ENCODE measurements at places on chromosomes 6 and 20. TPM values are rescaled to one million over a fixed set of nuclear protein-coding genes. Genes with fewer than 3 reads are reported as not detected.

Gene ZC3H12D
- 3.8 TPM for total RNA-seq

Gene CENPQ
- 6.4 TPM for total RNA-seq

Gene PRSS35
- total RNA-seq = not detected

DNA sequence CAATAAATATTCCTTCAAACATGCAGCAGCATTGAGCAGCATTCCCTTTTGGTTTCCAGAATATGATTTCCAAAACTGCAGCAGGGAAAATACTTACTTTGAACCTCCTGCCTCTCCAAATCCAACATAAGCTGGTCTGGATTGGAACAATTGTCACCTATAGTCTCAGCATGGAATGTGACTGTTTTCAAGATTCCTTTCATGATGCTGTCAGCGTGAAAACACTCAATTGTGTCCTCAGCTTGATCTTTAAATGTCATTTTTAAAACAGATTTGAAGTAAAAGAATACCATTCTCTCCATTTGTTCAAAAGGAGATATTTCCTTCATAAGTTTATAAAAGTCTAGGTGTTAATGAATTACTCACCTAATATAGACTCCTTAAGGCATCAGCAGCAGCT lies 993.9 kb downstream of the EYS start:
- H3K36me3 ChIP-seq = no peaks in the 10 kb centered on the region
- no peaks in the 10 kb centered on the region for H3K27me3 ChIP-seq
- no peak overlapping the region for H3K4me3 ChIP-seq

GRCh38 chr6:139597771-139598755 lies 223.6 kb upstream of the CITED2 start:
- no peaks in the 10 kb centered on the region for H3K36me3 ChIP-seq
- DNase-seq = peak; percentile 79
- peak overlapping the region; percentile 86 for H3K27ac ChIP-seq
- H3K4me3 ChIP-seq = no peak overlapping the region

DNA sequence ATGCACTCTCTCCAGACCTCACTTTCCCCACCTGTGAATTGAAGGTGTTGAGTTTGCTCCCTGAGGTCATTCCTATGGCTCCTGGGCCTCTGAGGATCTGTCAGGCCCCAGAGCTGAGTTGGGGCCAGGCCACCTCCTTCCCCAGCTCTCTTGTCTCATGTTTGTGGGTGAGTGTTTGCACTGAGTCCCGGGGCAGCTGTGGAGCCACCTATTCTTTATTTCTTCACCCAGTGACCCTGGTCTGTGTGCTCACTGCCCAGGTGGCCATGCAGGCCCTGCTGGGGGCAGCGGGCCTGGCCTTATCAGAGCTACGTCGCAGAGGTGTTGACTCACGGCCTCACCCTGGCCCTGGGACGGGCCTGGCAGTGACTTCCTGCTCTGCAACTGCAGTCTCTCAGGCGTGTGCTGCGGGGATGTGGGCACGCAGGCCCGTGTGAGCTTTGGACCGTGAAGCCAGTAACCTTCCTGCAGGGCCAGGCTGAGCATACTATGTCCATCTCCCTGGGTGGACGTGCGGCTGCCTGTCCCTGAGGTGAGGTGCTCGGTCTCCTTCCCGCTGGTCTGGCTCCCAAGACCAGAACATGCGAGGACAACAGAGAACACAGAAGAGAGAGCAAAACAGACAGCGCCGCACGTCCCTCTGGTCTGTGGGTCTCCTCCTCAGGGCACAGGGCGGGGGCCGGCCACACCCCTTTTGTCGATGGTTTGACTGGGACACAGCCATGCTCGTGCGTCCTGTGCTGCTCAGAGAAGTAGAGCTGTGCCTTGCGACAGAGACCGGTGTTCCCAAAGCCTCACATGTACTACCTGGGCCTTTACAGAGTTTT lies 12.1 kb downstream of the TMEM181 start:
- peak; percentile 52 for DNase-seq
- no peaks in the 10 kb centered on the region for H3K36me3 ChIP-seq
- H3K4me1 ChIP-seq = no peaks in the 10 kb centered on the region
- no peaks in the 10 kb centered on the region for H3K27me3 ChIP-seq

- H3K27me3 ChIP-seq = no peaks in the 10 kb centered on the region
- peak overlapping the region; percentile 73 for H3K27ac ChIP-seq
- no peak overlapping the region for H3K4me3 ChIP-seq
- peaks cover 5% of the 10 kb centered on the region for H3K4me1 ChIP-seq
- peak; percentile 68 for DNase-seq
Measured at GRCh38 chr20:19275630-19276071, 63.2 kb downstream of the SLC24A3 start.

GRCh38 chr6:38284802-38285394 lies 354.8 kb downstream of the BTBD9 start:
- H3K27ac ChIP-seq = no peak overlapping the region
- no peaks in the 10 kb centered on the region for H3K27me3 ChIP-seq

GRCh38 chr6:7085911-7086310 lies 21.9 kb upstream of the RREB1 start:
- peak overlapping the region; percentile 49 for H3K27ac ChIP-seq
- DNase-seq = no peak
- H3K4me3 ChIP-seq = no peak overlapping the region
- no peaks in the 10 kb centered on the region for H3K4me1 ChIP-seq
- H3K27me3 ChIP-seq = no peaks in the 10 kb centered on the region

GRCh38 chr20:43870484-43870883 lies 44.2 kb upstream of the TOX2 start:
- H3K4me3 ChIP-seq = no peak overlapping the region
- no peak overlapping the region for H3K27ac ChIP-seq
- no peaks in the 10 kb centered on the region for H3K4me1 ChIP-seq

Gene FGD2
- total RNA-seq = 51.4 TPM

DNA sequence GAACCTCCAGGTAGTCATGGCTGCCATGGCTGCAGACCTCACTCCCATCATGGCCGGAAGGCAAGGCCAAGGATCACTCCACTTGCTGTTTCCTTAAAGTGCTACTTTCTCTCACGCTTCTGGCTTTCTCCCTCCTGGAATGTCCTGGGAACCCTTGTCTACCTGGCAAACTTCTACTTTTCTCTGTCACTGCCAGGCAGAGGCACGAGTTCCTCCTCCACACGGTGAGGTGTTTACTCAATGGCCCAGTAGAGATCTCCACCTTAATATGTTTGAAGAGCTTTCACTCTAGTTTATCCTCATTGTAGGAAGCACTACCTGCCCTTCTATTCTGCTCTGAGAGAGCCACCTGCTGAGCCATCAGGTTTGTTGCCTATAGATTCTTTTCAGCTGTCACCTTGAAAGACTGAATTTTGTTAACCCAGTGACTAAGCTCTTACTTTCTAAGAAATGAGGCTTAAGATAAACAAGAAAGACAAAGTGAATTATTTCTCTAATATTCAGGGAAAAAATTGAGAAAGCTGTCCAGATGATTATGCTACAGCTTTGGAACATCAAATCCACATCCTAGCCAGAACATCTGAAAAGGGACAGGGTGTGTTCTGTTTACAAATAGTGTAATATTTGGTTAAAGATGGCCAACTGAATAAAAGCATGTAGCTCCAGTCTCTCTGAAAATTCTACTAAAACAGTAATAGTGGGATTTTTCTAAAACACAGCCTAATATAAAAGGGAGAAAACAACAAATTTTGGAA lies 54.9 kb downstream of the PLAGL1 start:
- H3K4me3 ChIP-seq = no peak overlapping the region
- no peaks in the 10 kb centered on the region for H3K4me1 ChIP-seq

Gene PAK5
- not detected for total RNA-seq

DNA sequence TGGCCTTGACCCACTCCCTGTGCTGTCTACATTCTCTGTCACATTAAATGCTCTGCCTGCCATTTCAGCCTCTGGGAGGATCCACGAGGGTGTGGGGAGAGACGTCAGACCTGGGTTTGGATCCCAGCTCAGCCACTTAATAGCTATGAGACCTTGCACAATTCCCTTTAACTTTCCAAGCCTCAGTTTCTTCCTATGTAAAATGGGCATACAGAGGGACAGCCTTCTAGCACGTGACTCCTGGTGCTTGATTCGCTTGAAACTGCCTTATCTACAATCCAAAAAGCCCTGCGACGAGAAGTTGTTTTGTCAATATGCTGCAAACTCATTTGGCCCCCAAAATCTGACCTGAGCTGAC lies 40.0 kb downstream of the TOX2 start:
- no peaks in the 10 kb centered on the region for H3K4me1 ChIP-seq
- no peak for DNase-seq
- H3K36me3 ChIP-seq = no peaks in the 10 kb centered on the region
- H3K4me3 ChIP-seq = no peak overlapping the region
- no peak overlapping the region for H3K27ac ChIP-seq
- H3K27me3 ChIP-seq = no peaks in the 10 kb centered on the region

GRCh38 chr20:13458860-13459451 lies 179.8 kb downstream of the TASP1 start:
- H3K4me3 ChIP-seq = no peak overlapping the region
- DNase-seq = no peak
- H3K27ac ChIP-seq = no peak overlapping the region

DNA sequence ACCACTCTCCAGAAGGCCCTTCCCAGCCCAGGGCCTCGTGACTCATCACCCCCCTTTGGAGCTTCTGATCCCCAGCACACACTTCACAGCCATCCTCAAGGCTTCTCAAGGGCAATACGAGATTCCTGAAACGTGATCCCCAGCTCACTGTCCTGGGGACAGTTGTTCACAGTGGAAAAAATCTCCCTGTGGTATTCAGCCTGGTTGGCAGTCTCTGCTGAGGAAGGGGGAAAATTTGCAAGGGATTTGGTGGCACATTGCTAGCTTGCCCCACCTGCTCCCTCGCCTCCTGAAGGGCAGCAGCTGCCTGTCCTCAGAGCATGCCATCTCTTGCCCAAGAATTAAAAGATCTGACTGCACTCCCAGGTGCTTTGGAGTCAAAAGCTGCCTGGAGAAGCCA lies 20.7 kb upstream of the PKHD1 start:
- no peaks in the 10 kb centered on the region for H3K4me1 ChIP-seq
- H3K4me3 ChIP-seq = no peak overlapping the region
- DNase-seq = no peak
- H3K27ac ChIP-seq = no peak overlapping the region
- no peaks in the 10 kb centered on the region for H3K36me3 ChIP-seq

GRCh38 chr6:14857501-14857900 lies 388.4 kb upstream of the JARID2 start:
- no peak overlapping the region for H3K4me3 ChIP-seq
- no peak overlapping the region for H3K27ac ChIP-seq
- H3K36me3 ChIP-seq = no peaks in the 10 kb centered on the region

- H3K27me3 ChIP-seq = no peaks in the 10 kb centered on the region
- no peak overlapping the region for H3K4me3 ChIP-seq
- DNase-seq = no peak
- no peaks in the 10 kb centered on the region for H3K4me1 ChIP-seq
- H3K36me3 ChIP-seq = no peaks in the 10 kb centered on the region
Measured at GRCh38 chr6:170561555-170561954, 7.4 kb downstream of the TBP start.

- H3K36me3 ChIP-seq = no peaks in the 10 kb centered on the region
- DNase-seq = no peak
Measured at GRCh38 chr20:1945660-1946059, 48.2 kb downstream of the PDYN start.

- no peak overlapping the region for H3K4me3 ChIP-seq
- peaks cover 4% of the 10 kb centered on the region for H3K36me3 ChIP-seq
- no peak for DNase-seq
- H3K27me3 ChIP-seq = no peaks in the 10 kb centered on the region
- no peak overlapping the region for H3K27ac ChIP-seq
Measured at GRCh38 chr20:37042986-37043972, 52.5 kb downstream of the RBL1 start.

Gene OPRM1
- total RNA-seq = not detected

DNA sequence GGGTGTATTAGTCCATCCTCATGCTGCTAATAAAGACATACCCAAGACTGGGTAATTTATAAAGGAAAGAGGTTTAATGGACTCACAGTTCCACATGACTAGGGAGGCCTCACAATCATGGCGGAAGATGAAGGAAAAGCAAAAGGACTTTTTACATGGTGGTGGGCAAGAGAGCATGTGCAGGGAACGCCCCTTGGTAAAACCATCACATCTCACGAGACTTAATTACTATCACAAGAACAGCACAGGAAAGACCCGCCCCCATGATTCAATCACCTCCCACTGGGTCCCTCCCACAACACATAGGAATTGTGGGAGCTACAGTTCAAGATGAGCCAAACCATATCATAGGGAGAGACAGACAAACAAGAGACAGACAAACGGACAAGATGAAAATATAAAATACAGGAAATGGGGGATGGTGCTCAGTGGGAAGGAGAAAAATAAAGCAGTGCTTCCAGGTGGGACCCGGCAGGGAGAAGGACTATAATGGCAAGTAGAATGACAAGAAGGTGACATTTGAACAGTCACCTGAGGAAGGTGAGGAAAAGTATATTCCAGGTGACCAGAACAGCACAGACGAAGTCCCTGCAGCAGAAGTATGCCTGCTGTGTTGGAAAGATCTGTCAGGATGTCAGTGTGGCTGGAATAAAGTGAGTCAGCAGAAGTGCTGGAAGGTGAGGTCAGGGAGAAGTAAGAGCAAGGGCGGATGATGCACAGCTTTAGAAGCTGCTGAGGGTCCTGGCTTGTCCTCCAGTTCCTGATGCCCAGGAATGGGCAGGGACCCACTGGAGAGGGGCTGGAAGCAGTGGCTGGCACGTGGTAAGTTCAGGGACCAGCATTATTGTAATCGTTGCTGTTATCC lies 61.1 kb downstream of the SLC2A10 start:
- H3K27ac ChIP-seq = no peak overlapping the region
- H3K27me3 ChIP-seq = no peaks in the 10 kb centered on the region
- H3K36me3 ChIP-seq = no peaks in the 10 kb centered on the region
- H3K4me3 ChIP-seq = no peak overlapping the region

DNA sequence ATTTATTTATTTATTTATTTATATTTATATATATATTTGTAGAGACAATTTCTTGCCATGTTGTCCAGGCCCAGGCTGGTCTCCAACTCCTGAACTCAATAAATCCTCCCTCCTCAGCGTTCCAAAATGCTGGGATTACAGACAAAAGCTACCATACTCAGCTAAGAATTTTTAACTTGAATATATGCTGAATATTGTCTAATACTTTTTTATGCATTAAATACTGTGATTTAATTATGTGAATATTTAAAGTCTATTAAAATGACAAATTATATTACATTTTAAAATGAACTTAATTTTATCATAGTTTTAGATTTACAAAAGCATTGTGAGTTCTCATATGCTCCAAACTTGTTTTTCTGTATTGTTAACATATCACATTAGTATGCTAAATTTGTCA lies 1022.4 kb downstream of the GRIK2 start:
- H3K4me1 ChIP-seq = no peaks in the 10 kb centered on the region
- no peak overlapping the region for H3K4me3 ChIP-seq
- no peaks in the 10 kb centered on the region for H3K27me3 ChIP-seq
- no peaks in the 10 kb centered on the region for H3K36me3 ChIP-seq
- no peak for DNase-seq
- no peak overlapping the region for H3K27ac ChIP-seq

Gene RTF2
- 66.3 TPM for total RNA-seq

DNA sequence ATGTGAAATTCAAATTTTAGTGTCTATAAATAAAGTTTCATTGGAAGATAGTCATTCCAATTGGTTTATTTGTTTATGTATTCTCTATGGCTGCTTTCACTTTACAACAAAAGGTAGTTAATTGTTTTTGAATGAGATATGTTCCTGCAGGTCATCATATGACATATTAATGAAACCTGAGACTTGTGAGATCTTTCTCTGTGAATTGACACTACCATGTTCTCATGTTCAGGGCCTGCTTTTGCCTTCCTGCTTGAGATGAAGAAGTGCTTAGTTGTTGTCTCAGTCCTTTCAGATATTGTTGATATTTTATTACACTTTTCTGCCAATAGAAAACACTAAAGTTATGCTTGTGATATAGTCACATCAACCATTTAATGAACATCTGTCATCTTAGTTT lies 132.5 kb downstream of the UTRN start:
- no peaks in the 10 kb centered on the region for H3K36me3 ChIP-seq
- no peak overlapping the region for H3K27ac ChIP-seq
- no peak for DNase-seq
- no peaks in the 10 kb centered on the region for H3K27me3 ChIP-seq

Data from breast epithelium (tissue), 4 donors.